Upper lobe of right lung (tissue), 1 donor: ENCODE measurements at places on chromosomes 4 and X.

- H3K4me3 ChIP-seq: peak within 1 kb of the TSS; percentile 41
- H3K36me3 ChIP-seq: no peaks in the 10 kb centered on the region
- no peaks in the 10 kb centered on the region for H3K4me1 ChIP-seq
- H3K27me3 ChIP-seq: peaks cover 43% of the 10 kb centered on the region
Observed at GRCh38 chr4:118034053-118034785, at the start of gene NDST3. TSS of gene NDST3 (plus strand) at chr4:118034486. CDS start at chr4:118053911, 19,425 bp downstream.

- no peaks in the 10 kb centered on the region for H3K36me3 ChIP-seq
- no peak for DNase-seq
- H3K27me3 ChIP-seq: no peaks in the 10 kb centered on the region
- H3K4me1 ChIP-seq: peaks cover 14% of the 10 kb centered on the region
- H3K4me3 ChIP-seq: no peak overlapping the region
- peak overlapping the region; percentile 37 for H3K27ac ChIP-seq
Observed at GRCh38 chr4:128558896-128559679, 250.4 kb upstream of the JADE1 start.

GRCh38 chr4:145213245-145213644 lies 32.9 kb upstream of the OTUD4 start:
- H3K27ac ChIP-seq: no peak overlapping the region
- H3K36me3 ChIP-seq: no peaks in the 10 kb centered on the region
- no peak overlapping the region for H3K4me3 ChIP-seq
- no peaks in the 10 kb centered on the region for H3K4me1 ChIP-seq
- DNase-seq: no peak

DNA sequence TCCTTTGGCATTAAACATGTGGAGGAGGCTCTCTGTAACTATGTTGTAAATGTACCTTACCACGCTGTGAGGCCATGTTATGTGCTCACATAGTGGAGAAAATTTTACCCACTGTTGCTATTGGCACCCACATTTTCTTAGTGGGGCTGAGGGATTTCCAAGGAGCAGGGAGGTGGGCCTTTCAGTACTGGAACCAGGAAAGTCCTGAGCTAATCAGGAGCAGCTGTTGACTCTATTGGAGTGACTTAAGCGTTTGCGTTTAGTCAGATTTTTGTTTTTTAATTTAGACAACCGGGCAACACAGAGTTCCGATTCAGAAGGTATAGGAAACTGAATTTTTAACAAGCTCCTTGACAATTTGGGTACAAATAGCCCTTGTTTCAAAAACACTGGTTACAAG lies 30.7 kb upstream of the WDR17 start:
- no peak overlapping the region for H3K4me3 ChIP-seq
- no peak overlapping the region for H3K27ac ChIP-seq
- H3K4me1 ChIP-seq: no peaks in the 10 kb centered on the region
- no peaks in the 10 kb centered on the region for H3K36me3 ChIP-seq
- H3K27me3 ChIP-seq: no peaks in the 10 kb centered on the region

DNA sequence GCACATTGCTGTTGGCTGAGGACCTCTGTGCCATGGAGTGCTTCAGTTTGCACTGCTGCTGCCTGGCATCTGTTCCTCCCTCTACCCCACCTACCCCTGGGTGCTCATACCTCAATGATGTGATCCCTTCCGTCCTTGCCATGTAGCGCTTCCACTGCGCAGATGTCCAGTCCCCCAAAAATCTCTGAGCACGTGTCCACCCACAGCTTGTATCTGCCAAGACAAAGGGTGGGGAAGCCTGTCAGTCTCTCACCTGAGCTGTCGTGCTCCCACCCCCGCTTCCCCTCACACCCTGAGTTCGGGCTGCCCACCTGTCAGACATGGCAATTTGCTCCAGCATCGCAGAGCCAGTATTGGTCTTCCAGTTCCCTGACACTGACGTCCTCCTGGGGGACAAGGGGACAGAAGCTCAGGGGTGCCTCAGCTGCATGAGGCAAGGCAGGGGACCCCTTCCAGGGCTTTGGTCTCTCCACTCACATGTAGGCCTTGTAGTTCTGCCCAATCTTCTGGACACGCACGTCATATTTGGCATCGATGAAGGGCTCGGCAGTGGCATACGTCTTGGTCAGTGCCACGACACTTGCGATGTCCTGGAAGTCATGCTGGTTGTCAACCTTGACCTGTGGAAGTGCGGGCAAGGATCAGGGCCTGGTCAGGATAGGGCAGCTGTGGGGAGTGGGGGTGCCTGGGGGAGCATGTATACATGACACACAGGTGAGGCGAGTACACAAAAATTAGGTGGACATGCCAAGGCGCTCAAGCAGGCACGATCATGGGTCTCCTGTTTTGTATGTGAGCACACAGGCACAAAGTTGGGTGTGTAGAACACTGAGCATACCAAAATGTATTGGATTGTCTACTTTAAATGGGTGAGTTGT lies 6.0 kb upstream of the TIMP1 start:
- no peaks in the 10 kb centered on the region for H3K27me3 ChIP-seq
- DNase-seq: no peak
- H3K4me1 ChIP-seq: no peaks in the 10 kb centered on the region
- H3K4me3 ChIP-seq: no peak overlapping the region
- no peaks in the 10 kb centered on the region for H3K36me3 ChIP-seq
- no peak overlapping the region for H3K27ac ChIP-seq

GRCh38 chr4:15771216-15772058 lies 6.7 kb upstream of the CD38 start:
- H3K4me1 ChIP-seq: no peaks in the 10 kb centered on the region
- no peaks in the 10 kb centered on the region for H3K27me3 ChIP-seq
- DNase-seq: no peak
- no peak overlapping the region for H3K4me3 ChIP-seq
- H3K36me3 ChIP-seq: no peaks in the 10 kb centered on the region

DNA sequence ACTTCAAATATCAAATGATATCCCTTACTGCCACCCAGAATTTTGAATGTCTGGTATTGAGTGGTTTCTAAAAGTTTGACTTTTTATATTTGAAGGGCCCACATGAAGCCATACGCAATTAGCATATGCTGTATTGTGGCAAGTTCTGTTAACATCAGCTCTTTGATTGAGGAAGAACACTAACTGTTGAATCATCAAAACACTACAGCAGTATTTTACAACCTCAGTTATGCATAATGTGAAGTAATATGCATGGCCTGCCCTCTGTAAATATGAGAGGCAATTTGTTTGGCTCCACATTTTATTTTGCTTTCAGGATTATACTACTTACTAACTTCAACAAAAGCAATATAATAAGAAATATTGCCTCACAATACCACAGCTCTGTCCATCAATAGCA lies 62.2 kb upstream of the DMD start:
- no peaks in the 10 kb centered on the region for H3K27me3 ChIP-seq
- H3K4me1 ChIP-seq: no peaks in the 10 kb centered on the region
- no peak overlapping the region for H3K27ac ChIP-seq
- H3K36me3 ChIP-seq: no peaks in the 10 kb centered on the region
- DNase-seq: no peak

DNA sequence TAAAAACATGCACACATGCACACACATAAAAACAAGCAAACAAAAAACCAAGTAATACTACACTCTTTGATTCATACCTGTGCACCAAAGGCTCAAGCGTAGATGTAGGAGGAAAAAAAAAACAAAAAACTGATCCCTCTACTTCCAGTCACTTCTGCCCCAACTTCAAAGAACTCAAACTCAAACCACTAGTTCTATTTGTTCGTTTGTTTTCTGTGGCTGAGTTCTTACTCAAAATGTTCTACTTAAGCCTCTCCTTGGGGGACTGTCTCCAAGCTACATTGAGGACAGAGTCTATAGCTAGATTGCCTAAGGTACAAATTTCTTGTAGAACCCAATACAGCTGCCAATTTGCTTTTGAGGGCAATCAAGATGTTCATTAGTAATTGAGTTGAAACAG lies 171.0 kb upstream of the ATOH1 start:
- H3K27ac ChIP-seq: no peak overlapping the region
- H3K36me3 ChIP-seq: no peaks in the 10 kb centered on the region
- no peak for DNase-seq
- no peaks in the 10 kb centered on the region for H3K4me1 ChIP-seq
- no peak overlapping the region for H3K4me3 ChIP-seq

GRCh38 chr4:96603641-96604040 lies 763.7 kb downstream of the PDHA2 start:
- no peaks in the 10 kb centered on the region for H3K27me3 ChIP-seq
- no peak for DNase-seq
- no peak overlapping the region for H3K4me3 ChIP-seq
- no peak overlapping the region for H3K27ac ChIP-seq
- H3K36me3 ChIP-seq: no peaks in the 10 kb centered on the region
- no peaks in the 10 kb centered on the region for H3K4me1 ChIP-seq

GRCh38 chr4:18749391-18749790 lies 727.8 kb upstream of the LCORL start:
- H3K36me3 ChIP-seq: no peaks in the 10 kb centered on the region
- H3K27ac ChIP-seq: no peak overlapping the region
- no peak overlapping the region for H3K4me3 ChIP-seq
- no peak for DNase-seq
- no peaks in the 10 kb centered on the region for H3K27me3 ChIP-seq

DNA sequence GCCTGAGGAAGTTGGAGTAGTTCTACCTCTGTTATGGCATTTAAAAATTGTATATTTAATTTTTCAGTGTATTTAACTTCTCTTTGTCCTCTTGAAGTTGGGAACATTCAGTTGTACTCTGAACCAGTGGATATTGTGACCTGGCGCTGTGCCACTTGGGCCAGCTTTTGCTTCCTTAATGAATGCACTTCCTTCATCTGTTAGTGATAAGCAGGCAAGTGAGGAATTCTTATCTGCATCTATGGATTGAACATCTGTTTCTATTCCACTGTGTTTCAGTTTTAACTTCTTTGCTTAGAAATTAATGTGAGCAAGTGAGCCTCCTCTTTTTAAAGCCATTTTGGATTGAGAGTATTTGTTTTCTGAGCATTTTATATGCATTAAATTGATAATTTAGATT lies 128.3 kb downstream of the UCHL1 start:
- H3K4me3 ChIP-seq: no peak overlapping the region
- H3K4me1 ChIP-seq: peaks cover 30% of the 10 kb centered on the region
- no peaks in the 10 kb centered on the region for H3K27me3 ChIP-seq
- DNase-seq: peak; percentile 83

- no peak overlapping the region for H3K27ac ChIP-seq
- H3K36me3 ChIP-seq: no peaks in the 10 kb centered on the region
- H3K27me3 ChIP-seq: no peaks in the 10 kb centered on the region
- H3K4me3 ChIP-seq: no peak overlapping the region
- peak; percentile 40 for DNase-seq
Observed at GRCh38 chr4:3257103-3257555, 8.2 kb downstream of the MSANTD1 start.

- no peaks in the 10 kb centered on the region for H3K36me3 ChIP-seq
- no peak overlapping the region for H3K27ac ChIP-seq
- no peaks in the 10 kb centered on the region for H3K4me1 ChIP-seq
- DNase-seq: no peak
Observed at GRCh38 chr4:58514299-58514698, 1404.1 kb upstream of the IGFBP7 start.

- H3K27me3 ChIP-seq: no peaks in the 10 kb centered on the region
- no peak overlapping the region for H3K4me3 ChIP-seq
- peak; percentile 54 for DNase-seq
- H3K27ac ChIP-seq: peak overlapping the region; percentile 70
Observed at GRCh38 chr4:2411786-2412510, 6.5 kb downstream of the ZFYVE28 start.

DNA sequence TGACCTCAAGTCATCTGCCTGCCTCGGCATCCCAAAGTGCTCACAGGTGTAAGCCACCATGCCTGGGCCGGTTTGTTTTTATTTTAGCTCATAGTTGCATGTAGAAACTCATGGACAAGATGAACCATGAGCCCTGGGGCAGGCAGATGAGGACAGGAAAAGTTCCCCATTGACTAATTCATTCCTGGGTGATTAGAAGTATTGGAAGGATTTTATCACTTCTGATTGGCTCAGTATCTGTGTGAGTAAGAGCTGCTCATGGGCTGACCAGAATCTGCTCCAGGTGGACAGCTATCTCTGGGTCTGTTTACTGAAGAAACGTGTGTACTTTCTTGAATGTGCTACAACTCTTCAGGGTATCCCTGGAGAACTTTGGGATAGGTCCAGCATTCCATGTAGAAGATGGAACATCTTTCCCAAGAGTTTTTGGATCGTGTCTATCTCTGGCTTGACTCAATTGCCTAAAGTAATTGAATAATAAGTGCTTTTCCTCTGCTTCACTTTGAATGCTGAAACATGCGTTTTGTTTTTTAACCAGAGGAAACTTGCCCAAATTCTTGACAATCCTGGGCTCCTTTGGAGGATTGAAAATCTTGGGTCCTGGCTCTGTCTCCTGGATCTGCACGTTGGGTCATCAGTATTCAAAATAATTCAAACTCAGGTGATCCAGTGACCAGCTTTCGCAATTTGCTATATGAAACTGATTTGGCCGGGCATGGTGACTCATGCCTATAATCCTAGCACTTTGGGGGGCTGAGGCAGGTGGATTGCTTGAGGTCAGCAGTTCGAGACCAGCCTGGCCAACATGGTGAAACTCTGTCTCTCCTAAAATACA lies 88.6 kb upstream of the DHRSX start:
- H3K36me3 ChIP-seq: no peaks in the 10 kb centered on the region
- no peak overlapping the region for H3K4me3 ChIP-seq
- H3K27me3 ChIP-seq: no peaks in the 10 kb centered on the region
- no peak overlapping the region for H3K27ac ChIP-seq
- no peaks in the 10 kb centered on the region for H3K4me1 ChIP-seq
- DNase-seq: no peak

GRCh38 chr4:75849461-75849860 lies 52.8 kb downstream of the PPEF2 start:
- no peak for DNase-seq
- H3K4me1 ChIP-seq: no peaks in the 10 kb centered on the region
- no peak overlapping the region for H3K4me3 ChIP-seq

GRCh38 chr4:126414741-126415140 lies 1100.0 kb downstream of the FAT4 start:
- no peaks in the 10 kb centered on the region for H3K4me1 ChIP-seq
- no peak for DNase-seq
- H3K36me3 ChIP-seq: no peaks in the 10 kb centered on the region
- H3K27me3 ChIP-seq: no peaks in the 10 kb centered on the region

GRCh38 chr4:18202486-18202885 lies 180.9 kb upstream of the LCORL start:
- no peaks in the 10 kb centered on the region for H3K36me3 ChIP-seq
- no peak overlapping the region for H3K4me3 ChIP-seq
- no peak overlapping the region for H3K27ac ChIP-seq
- no peaks in the 10 kb centered on the region for H3K4me1 ChIP-seq

DNA sequence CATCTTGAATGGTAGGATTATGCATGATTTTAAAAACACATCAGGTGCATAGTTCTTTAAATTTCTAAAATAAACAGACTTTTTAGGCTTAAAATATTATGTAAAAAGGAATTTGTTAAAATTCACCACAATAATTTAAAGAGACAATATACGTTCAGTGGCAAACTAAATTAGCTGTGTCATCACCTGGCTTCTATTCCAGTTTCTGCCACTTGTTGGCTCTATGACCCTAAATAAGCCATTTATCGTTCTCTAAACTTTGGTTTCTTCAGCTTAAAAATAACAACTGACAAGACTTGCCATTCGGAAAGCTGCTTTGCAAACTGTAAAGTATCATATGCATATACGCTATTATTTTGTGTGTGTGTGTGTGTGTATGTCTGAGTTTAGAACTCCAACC lies 141.3 kb downstream of the MGST2 start:
- no peaks in the 10 kb centered on the region for H3K36me3 ChIP-seq
- DNase-seq: no peak
- no peaks in the 10 kb centered on the region for H3K27me3 ChIP-seq
- no peak overlapping the region for H3K4me3 ChIP-seq
- no peak overlapping the region for H3K27ac ChIP-seq
- H3K4me1 ChIP-seq: peaks cover 18% of the 10 kb centered on the region
